ENCODE measurements at places on chromosomes 3 and 15.

DNA sequence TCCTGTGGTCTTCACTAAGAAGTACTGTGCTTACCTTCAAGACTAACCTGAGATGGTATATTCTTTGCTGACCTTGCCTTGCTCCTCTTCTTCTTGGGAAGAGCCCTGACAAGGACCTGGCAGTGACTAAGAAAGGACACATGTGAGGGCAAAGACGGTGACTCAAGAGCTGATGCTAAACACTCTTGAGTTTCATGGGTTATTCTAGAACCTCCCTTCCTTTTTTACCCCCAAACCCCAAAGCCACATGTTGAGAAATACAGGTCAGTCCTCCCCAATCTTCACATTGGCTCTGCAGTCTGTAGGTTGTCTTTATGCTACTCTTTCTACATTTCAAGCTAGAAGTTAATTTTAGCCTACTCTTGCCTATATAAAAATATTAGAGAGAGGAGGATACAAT is 200.6 kb downstream of the SEMA6D start:
- DNase-seq: no peak

- DNase-seq: no peak
Measured at GRCh38 chr3:96259-96658, 100.3 kb upstream of the CHL1 start.

DNA sequence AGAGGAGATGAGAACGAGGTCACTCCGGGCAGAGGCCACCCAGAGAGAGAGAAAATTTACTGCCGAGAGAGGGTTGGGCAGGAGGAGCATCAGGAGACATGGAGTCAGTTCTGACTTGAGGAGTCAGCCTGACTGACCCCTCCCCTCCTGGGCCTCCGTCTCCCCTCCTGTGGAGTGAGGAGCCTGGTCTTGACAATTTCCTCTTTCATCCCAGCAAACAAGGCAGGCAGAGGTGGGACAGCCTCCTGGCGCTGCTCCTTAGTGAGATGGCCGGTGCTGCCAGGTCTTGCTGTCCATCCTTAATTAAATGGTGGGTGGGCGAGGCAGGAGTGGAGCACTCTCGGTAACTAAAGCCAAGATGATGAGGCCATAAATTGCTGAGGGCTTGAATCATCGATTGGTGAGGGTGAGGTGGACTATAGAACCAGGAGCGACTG is 60.6 kb downstream of the CYP11A1 start:
- no peak for DNase-seq

- DNase-seq: no peak
Measured at GRCh38 chr15:90142216-90143165, 40.2 kb upstream of the IDH2 start.

- no peak for DNase-seq
Measured at GRCh38 chr3:10804183-10804648, 11.8 kb upstream of the SLC6A11 start.

- no peak for DNase-seq
Measured at GRCh38 chr3:31522152-31522551, 10.6 kb upstream of the STT3B start.

- peak; percentile 95 for DNase-seq
Measured at GRCh38 chr3:153069598-153070510, 92.2 kb upstream of the RAP2B start.

- DNase-seq: no peak
Measured at GRCh38 chr15:51379390-51379789, 37.9 kb downstream of the GLDN start.

- DNase-seq: no peak
Measured at GRCh38 chr3:113574213-113574612, 41.9 kb downstream of the SIDT1 start.

- no peak for DNase-seq
Measured at GRCh38 chr3:168659015-168659414, 563.3 kb upstream of the GOLIM4 start.

DNA sequence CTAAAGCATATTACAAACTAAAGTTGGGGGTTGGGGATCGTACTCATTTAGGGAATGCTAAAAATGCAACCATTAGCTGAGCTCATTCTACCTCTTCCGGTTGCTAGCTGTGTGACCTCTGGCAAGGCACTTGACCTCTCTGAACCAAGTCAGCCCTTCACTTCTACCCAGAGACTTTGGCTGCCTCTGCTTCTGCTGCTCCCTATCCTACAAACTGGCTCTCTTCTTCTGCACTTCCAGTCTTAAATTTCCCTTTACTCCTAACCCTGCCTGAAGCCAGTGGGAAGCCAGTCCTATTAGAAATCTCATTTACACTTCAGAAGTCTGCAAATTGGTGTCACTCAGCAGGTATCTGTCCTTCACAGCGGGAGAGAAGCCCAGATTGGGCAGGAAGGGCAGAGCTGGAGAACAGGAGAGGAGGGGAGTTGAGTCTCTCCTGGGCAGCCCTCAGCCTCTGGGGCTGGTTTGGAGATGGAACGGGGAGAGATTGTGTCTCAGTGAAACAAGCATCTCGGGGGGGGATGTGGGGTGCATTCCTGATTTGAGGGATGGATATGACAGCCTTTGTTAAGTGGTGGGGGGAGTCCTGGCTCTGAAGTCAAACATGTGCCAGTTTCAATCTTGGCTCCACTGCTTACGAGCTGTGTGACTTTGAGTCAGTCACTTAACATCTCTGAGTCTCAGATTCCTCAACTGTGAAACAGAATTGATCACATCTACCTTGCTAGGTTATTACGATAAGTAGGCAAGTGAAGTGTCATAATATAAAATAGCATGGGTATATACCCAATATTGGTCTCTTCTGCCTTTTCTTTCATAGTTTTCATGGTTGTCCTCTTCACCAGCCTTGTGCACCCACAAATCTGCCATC is 7.8 kb upstream of the AEN start:
- no peak for DNase-seq

DNA sequence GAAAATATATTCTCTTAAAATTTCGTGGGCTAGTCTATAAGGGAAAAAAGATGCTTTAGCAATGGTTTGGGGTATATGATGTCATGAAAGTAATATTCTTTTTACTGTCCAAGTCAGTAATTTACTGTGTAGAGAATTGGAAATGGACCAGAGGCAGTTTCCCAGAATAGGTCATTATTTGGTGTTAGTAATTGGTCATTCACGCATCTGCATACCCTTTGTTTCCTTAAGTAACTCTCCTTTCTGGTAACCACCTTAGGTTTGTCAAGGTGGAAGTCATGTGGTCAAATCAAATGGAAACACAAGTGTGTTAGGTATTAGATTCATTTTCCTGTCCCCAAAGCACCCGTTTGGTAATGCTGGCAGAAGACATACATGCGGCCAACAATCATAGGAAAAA is 23.9 kb downstream of the FBXO22 start:
- no peak for DNase-seq

- no peak for DNase-seq
Measured at GRCh38 chr3:78905700-78906099, 862.1 kb downstream of the ROBO1 start.

DNA sequence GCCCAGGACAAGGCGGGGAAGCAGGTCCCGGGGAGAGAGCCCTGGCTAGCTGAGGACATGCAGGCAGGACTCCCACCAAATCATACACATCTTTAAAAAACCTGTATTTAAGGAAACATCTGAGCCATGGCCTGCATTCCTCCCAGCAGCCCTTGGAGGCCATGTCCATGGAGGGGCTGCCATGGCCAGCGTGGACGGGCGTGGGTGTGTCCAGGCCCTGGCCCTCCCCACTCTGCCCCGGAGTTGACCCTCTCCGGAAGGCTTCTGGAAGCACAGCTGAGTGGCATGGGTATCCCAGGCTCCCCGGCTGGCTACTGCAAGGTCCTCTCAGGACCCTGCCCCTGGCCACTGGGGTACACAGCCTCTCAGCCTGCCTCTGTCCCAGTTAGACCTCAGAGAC is 149.8 kb downstream of the NSMCE3 start:
- DNase-seq: no peak

- DNase-seq: no peak
Measured at GRCh38 chr3:23303601-23304217, 100.6 kb downstream of the UBE2E2 start.

- DNase-seq: no peak
Measured at GRCh38 chr3:122660297-122660974, 20.2 kb upstream of the PARP14 start.

- no peak for DNase-seq
Measured at GRCh38 chr3:124632566-124633140, 97.6 kb upstream of the UMPS start.

- peak; percentile 87 for DNase-seq
Measured at GRCh38 chr3:78757731-78758130, 1010.1 kb downstream of the ROBO1 start.

- no peak for DNase-seq
Measured at GRCh38 chr15:25664761-25665160, 198.4 kb downstream of the ATP10A start.

DNA sequence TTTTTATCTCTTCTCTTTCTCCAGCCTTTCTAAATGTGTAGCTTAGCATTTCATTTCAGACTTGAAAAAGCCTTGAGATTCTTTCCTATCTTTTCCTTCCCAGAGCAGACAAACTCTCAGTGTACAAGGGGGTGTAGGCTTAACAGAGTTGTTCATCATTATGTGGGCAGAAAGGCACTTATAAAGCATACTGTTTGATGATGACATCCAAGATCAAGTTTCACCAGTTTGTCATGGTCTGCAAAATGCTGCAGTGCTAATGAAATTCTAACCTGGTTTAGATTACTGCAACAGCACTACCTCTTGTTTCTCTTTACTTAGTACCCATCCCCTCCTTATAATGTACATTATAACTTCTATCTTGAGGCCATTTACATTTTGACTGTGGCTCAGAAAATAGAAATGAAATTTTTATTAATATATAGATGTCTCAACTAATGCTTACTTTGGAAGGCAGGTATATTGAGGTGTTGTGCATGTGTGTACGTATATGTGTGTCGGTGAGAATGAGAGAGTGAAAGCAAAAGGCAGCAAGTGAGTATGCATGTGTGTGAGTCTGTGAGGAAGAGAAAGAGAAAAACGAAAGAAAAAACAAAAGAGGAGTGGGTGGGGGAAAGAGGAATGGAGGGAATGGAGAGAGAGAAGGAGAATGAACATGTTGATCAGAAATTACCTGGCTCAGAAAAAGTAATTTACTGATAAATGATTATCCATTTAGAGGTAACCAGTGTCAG is 1043.6 kb downstream of the TUSC7 start:
- no peak for DNase-seq

GRCh38 chr3:128488991-128489673 is 3.9 kb downstream of the GATA2 start:
- DNase-seq: no peak

- DNase-seq: no peak
Measured at GRCh38 chr3:66041116-66041515, 2.4 kb upstream of the MAGI1 start.

GRCh38 chr3:184717399-184717983 is 5.6 kb upstream of the MAGEF1 start:
- peak; percentile 49 for DNase-seq

GRCh38 chr3:4310971-4311370 is 7.8 kb downstream of the SETMAR start:
- DNase-seq: no peak

GRCh38 chr3:165523801-165524200 is 313.4 kb downstream of the BCHE start:
- DNase-seq: no peak

DNA sequence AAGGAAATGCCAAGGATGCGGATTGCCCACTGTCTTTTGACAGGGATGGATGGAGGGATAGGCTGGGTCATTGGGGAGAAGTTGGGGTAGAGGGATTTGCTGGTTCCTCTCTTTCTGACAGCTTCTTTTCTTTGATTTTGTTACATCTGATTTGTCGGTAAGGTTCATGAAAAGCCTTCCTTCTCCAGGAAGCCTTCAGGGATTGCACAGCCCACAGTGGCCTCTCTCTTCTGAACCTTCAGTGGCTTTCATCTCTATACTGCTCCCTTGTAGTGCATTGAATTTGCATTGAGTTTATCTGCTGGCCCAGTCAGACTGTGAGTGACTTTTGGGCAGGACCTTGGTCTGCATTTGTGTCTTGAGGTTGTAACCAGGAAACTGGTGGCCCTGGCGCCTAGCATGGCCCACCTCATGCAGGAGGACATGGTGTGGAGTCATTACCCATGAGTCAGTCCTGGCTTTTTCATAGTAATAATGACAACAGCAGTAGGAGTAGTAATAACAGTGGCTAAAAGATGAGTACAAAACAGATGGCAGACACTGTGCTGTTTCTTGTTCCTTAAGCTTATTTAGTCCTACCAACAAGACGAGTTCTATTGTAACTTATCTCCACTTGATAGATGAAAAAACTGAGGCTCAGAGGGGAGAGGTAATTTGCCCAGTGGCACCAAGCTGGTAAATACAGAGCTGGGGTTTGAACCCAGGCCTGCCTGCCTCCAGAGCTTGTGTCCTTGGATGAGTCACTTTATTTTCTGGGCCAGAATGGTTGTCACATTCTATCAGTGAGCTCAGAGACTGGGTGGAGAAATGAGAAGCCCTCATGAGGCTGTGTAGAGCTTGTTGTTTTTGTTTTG is 28.4 kb downstream of the SMAD6 start:
- DNase-seq: no peak

DNA sequence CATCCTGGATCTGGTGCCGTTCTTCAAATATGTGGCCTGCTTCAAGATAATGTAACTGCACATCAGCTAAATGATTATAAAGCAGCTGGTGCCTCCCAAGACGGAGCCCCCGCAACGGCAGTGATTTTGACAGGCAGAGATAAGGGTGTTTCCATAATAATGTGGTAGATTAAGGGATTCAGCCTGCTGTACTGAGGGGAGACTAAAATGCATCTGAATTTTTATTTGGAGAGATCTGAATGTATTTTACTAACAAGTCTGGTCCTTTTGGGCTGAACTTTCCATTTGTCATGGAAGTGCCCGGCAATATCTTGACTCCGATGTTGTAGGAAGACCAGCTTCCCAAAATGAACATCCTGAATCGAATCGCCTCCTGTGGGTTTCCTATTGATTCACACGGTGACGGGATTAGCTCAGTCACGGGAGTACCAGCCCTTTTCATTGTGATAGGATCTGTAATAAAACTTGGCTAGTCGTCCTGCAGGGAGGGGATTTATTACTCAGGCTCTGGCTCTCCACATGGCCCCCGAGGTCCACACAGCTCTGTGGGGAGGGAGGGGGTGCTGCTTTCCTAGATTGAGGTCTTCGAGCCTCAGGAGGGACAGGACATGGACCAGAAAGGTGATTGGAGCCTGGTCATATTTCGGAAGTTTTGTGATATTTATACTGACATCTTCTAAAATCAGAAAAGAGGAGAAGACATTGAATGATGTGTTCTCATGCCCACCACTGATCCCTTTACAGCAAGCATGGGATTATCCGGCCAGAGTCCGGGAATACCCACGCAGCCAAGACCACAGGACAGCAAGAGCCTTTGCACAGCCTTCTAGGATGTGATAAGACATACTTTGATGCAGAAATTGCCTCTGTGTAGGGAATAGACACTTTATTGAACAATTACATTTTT is 2.5 kb upstream of the PCSK6 start:
- no peak for DNase-seq

- peak; percentile 27 for DNase-seq
Measured at GRCh38 chr3:71652781-71653413, 69.4 kb upstream of the FOXP1 start.

DNA sequence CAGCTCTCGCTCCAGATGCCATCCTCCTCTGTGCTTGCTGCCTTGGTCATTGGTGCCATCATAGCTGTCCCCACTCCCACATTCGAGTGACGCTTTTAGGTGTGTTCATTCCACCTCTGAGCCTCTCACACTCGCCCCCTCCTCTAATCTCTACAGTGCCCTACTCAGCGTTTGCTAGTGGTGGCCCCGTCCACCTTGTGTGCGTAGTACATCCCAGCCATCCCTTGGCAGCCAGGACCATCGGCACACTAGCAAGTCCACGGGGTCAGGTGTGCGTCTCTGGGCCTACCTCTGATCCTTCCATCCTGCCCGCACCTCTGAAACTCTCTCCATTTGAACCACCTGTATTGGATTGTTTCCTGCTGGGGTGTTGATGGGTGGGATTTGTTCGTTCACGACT is 54.2 kb upstream of the RGMA start:
- DNase-seq: no peak

- no peak for DNase-seq
Measured at GRCh38 chr15:94322141-94322540, 90.8 kb downstream of the MCTP2 start.

All from skin of body (tissue), 3 donors.